ENCODE measurements at places on chromosomes 11 and 22.

DNA sequence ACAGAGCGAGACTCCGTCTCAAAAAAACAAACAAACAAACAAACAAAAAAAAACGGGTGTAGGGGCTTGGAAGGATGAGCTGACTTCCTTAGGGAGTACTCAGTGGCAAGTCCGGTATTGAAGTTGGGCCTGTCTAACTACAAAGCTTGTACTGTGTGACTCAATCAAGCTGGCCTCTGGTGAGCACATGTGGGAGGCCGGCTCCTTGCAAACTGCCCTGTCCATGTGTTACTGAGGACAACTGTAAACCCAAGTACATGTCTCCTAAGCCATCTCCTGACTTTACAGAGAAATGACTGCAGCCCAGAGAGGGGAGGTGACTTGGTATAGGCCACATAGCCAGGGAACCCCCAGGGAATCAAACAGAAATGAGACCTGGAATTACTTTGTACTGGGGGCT lies 11.6 kb downstream of the RIBC2 start:
- no peak for DNase-seq

DNA sequence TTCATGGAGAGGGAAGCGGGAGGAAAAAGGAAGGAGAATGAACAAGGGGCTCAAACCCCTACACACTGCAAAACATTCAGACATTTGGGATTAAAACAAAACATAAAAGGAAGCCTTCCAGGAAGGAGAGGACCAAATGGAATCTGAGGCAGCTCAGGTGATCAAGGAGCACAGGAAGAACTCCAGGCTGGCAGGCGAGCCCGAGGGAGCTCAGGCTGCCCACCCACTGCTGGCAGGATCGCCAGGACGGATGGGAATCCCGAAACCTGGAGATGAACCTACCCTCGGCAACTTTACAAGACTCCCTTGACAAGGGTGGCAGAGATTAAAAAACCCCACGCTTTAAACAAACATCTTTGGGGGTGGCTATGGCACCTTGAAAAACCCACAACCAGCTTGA lies 5.0 kb upstream of the PYGM start:
- DNase-seq = no peak

- DNase-seq = no peak
These were observed 125.0 kb downstream of the RAB38 start for GRCh38 chr11:88050247-88050646.

DNA sequence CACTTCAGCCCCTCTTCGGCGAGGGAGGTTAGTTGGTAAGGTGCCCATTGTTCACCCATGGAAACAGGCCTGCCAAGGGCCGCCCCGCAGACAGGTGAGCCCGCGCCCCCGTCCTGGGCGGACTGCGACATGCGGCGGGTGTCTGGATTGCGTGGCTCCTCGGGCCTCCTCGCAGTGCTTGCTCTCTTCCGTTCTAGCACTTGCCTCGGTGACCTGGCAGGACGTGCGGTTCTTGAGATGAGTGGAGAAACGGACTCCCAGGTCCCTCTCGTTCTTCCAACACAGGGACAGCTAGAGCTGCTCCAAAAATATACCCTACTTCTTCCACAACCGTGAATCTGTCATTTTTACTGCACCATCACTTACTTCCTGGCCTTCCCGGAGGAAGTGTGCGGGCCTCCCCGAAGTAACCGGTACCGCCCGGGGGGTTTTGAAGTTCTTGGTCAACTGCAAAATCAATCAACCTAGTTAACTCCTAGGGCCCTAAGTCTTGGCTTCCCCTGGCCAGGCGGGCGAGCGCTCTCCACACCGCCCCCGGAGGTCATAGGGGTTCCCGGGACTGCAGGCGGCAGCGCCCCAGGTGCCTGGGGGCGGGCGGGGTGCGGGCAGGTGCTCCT lies 745 bp upstream of the ZBTB44 start:
- peak; percentile 51 for DNase-seq

DNA sequence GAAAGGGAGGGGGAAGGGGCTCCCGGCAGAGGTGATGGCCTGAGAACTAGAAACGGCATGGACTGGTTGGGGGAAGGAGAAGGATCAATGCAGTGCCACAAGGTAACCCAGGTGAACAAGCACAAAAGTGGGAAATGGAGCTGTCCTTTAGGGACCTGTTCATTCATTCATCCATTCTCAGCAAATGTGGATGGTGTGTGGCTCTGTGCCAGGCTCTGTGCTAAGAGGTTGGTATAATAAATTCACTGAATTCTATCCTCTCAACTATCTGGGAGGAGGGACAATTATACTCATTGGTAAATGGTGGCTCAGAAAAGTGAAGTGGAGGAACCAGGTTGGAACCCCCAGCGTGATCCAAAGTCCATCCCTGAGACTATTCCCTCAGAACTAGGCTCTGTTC lies 18.6 kb upstream of the ARAP1 start:
- DNase-seq = no peak

DNA sequence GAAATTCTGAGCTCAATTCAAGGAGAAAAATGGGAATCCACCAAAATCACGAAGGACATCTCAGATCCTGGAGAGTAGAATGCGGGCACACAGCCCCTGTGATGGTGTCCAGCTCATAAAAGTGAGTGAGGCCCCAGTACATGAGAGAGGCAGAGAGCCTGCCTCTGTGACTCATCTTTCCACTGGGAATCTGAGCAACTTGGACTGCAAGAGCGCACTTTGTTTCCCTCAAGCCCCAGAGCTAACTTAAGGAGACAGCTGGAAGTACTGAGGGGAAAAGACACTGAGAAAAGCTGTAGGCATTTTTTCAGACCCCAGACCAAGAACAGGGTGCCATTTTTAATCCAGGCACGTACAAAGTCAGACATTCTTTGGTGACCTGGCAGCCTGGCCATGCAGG lies 273.7 kb downstream of the C11orf87 start:
- no peak for DNase-seq

DNA sequence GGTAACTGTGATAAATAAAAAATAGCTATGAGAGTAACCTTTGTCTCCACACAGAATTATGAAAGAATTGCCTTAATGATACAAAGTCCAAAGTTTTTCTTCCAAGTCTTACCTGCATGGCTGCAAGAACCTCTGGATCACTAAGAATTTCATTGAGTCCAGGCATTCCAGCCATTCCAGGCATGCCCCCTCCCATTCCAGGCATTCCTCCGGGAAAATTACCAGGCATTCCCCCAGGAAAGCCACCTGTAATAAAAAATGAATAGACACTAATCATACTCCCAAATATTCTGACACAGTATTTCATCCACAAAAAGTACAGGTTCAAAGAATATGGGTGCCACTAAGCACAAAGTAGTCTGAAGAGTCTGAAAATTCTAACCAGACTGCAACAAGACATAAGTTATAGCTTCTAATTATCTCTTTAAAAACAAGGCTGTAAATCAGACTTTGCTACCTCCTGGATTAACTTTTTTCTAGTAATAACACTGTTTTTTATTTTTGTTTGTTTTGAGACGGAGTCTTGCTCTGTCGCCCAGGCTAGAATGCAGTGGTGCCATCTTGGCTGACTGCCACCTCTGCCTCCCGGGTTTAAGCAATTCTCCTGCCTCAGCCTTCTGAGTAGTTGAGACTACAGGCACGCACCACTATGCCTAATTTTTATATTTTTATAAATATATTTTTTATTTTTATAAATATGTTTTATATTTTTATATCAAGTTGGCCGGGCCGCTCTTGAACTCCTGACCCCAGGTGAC lies 8.0 kb upstream of the SLC25A17 start:
- no peak for DNase-seq

- no peak for DNase-seq
These were observed 7.9 kb upstream of the WNT11 start for GRCh38 chr11:76214186-76214585.

DNA sequence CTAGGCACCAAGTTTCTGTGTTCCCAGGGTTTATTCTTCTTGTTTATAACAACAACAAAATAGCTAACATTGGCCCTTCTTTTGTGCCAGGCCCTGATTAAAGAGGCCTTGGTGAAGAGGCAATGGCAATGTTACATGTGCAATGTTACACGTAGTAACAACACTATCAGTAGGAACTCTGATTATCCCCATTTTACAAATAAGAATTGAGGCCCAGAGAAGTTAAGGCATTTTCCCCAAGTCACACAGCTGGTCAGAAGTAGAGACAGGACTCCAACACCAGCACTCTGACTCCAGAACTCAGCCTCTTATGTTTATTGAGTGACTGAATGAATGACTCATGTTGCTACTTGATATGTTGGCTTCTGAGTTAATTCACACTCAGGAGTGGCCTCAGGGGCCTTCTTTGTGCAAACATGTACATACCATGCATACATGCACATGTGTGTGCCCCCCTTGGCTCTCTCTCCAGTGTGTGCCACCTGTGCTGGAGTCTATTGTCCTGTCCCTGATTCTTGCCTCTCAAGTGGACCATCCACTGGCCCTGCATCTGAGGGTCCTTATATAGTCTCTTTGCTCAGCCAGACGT lies 98.4 kb downstream of the TP53I11 start:
- no peak for DNase-seq

GRCh38 chr11:129445226-129445625 lies 69.6 kb downstream of the BARX2 start:
- DNase-seq = no peak

GRCh38 chr11:9799886-9800285 lies 136.0 kb downstream of the SWAP70 start:
- no peak for DNase-seq

GRCh38 chr11:123454060-123454651 lies 24.1 kb downstream of the GRAMD1B start:
- DNase-seq = peak; percentile 60

DNA sequence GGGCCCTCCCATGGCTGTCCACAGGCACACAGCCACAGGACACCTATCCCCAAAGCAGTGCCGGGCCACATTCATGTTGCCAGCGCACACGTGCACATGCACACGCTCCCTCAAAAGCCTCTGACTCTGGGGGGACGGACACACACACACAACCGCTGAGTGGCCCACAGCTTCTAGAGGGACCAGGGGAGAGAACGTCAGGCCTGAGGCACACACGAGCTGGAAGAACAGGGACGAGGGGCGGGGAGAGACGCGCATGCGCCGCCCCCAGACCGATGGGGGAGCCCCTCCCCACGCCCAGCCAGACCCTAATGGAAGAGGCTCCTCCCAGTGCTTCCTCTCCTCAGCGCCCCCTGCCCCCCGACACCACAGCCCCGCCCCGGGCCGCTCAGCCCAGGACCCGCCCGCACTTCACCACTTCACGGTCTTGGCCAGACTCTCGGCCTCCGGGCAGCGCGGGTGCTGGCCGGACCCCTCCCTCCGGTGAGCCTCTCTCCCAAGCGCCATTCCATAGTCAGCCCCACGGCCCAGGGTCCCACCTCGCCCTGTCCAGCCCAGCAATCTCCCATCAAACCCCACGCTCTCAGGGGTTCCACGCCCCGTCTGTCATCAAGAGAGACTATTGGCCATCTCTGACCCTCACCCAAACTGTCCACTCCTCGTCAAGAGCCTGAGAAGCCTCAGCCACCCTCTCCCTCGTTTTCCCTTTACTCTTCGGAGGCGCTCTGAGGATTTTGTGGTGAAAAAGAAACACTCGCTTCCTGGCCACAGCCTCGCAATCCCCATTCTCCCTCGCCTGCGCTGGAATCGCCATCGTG lies 11.7 kb downstream of the NRXN2 start:
- DNase-seq = no peak

DNA sequence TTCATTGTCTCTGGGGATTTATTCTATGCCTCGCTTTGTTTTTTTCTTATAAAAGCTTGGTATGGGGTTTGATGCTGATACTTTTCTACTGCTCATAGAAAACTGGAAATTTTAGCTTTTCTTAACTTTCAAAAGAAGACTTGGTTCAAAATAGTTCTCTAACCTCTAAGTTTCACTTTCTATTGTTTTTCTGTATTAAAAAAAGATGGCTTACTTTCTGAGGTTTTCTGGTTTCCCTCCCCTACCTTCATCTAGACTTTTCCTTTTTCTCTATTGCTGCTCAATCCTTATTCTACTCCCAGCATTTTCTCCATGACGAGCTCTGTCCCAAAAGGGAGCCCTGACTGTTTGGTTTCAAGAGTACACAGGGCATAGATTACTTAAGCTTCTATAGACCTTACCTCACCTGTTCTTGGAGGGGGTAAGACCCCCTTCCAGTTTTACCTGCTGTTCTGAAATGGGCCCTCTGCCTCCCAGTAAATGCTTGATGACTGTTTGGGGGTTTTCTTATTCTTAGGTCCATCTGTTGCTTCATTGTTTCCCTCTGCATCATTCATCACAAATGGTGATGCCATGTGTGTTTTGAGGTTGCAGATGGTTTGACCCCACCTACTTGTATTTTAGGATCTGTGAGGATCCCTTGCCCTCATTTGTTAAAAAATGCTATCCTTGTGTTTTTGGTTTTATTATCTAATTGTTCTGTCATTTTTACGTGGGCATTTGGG lies 29.5 kb downstream of the DNHD1 start:
- DNase-seq = no peak

- no peak for DNase-seq
These were observed 57.6 kb upstream of the SEPTIN5 start for GRCh38 chr22:19656541-19657251.

GRCh38 chr11:113167599-113167998 lies 146.8 kb upstream of the TTC12 start:
- DNase-seq = peak; percentile 58

DNA sequence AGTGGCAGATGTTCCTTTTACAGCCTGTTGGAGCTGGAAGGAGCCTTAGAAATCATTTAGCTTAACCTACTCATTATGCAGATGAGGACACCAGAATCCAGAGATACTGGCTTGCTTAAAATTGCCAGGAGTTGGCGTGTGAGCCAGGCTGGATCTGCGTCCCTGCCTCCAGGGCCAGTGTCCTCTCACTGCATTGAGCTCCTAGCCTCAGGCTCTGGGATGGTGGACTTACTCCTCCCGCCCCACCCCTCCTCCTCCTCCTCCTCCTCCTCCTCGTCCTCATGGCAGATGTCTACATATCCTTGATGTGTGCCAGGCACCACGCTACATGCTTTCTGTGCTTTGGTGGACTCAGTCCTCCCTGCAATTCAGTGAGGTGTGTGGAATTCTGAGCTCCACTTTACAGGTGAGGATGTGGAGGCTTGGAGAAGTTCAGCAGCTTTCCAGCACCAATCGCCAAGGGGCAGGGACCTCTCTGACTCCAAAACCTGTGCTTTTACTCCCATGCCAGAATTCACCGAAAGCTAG lies 24.1 kb downstream of the ADAMTS15 start:
- DNase-seq = no peak

- no peak for DNase-seq
These were observed 23.7 kb downstream of the PDHX start for GRCh38 chr11:34940026-34940677.

GRCh38 chr11:78050964-78051831 lies 12.5 kb upstream of the THRSP start:
- DNase-seq = no peak

GRCh38 chr22:36445158-36445668 lies 36.2 kb downstream of the TXN2 start:
- peak; percentile 18 for DNase-seq

DNA sequence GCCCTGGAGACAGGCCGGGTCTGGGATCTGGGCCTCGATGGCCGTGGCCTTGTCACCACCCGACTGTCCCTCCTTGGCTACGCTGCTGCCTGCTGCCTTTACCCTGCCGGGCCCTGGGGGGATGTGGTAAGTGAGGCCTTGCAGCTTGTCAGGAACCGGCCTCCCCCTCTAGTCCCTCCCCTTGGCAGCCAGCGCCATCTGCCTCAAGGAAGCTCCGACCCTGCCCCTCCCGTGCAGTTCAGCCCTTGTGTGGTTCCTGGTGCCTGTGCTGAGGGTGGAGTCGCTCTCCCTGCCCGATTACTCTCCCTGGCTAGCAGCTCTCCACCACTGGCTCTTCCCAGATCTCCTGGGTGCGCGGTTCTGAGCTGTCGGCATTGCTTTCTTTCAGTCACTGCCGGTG lies 33.7 kb downstream of the CTTN start:
- no peak for DNase-seq

GRCh38 chr11:87456499-87456898 lies 418.8 kb downstream of the TMEM135 start:
- DNase-seq = no peak
